ENCODE measurements at places on chromosomes 12 and 14.

DNA sequence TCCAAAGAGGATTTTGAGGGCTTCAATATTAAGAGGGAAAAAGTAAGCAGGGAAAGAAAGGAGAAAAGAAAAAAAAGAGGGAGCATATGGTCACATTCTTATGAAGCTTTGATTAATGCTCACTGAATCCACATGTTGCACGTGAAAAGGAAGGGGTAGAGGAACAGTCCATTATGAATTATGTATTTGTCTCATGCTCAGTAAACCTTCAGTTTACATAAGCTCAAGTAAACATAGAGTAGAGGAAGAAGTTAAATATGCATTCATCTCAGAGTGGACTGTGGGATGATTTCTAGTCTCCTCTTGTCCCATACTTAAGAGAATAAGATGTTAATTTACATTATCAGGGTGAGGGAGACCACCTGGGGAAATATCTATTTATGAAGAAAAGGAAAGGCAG lies 334.5 kb downstream of the IPO8 start:
- no peak for DNase-seq

DNA sequence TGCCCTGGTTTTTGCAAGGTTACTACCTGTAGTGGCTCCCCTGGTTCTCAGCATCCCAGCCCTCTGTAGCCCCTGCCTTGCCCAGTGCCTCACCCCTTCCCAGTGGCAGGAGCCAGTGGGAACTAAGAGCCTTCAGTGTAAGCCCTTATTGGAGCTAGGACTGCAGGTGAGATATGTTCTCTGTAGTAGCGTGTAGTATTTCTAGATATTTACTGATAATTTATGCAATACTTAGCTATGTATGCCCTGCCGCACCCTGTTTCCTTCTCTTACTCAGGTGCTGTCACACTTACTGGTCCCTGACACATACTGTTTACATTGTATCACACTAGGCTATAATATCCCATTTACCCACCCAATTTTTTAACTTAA lies 3.6 kb downstream of the BMAL2 start:
- no peak for DNase-seq

DNA sequence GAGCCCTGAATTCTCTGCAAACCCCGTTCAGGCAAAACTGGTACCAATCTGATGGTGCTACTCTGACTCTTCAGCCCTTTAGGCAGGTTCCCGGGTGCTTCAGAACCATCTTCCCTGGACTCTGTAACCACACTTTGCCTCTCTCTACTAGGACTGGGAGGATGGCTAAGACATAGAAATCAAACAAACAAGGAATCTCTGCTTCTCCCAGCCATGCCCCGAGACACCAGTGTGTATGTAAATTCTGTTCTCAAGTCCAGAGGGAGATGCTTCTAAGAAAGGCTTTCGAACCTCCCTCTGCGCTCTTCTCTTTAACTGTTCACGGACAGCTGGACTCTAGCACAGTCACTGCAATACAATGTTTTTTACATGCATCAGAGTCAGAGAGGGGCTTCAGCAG lies 1.9 kb upstream of the KCNK10 start:
- DNase-seq = no peak

DNA sequence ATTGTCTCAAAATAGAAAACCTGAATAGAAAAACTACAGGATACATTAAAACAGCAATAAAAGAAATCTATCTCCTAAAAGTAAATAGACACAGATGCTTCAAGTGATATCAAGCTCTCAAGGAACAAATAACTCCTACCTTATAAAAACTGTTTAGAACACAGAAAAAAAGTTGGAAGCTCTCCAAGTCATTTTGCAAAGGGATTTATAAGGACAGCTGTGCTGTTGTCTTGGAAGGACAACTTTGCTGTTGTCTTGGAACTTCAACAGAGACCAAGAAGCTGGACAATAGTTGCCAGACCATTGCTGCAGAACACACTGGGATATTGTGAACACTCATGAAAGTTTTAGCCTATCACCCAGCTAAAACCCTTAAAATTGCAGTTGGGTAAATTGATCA lies 780.7 kb downstream of the FLRT2 start:
- no peak for DNase-seq

DNA sequence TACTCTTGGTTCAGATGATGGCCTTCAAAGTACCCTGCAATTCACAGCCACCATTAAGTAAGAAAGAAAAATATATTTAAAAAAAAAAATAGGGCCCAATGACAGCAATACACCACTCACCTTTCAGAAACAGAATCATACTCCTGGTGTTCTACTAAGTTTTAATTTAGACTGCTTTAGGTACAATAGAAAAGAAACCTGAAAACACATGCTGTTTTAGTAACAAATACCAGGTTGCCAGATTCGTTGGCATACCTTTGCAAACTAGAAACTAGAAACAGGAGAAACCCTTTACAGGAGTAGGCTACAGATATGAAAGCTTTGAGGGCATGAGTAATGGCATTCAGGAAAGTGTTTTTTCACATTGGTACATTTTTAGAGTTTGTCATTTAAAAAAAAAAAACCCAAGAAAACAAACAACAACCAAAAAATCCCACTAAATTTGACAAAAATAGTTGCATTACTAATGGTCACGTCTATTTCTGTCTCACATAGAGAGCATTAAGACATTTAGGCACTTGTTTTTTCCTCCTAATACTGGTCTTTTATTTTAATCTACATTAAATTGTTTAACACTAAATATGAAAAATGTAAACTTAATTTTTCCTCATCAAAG lies 4.0 kb downstream of the SIX1 start:
- no peak for DNase-seq

DNA sequence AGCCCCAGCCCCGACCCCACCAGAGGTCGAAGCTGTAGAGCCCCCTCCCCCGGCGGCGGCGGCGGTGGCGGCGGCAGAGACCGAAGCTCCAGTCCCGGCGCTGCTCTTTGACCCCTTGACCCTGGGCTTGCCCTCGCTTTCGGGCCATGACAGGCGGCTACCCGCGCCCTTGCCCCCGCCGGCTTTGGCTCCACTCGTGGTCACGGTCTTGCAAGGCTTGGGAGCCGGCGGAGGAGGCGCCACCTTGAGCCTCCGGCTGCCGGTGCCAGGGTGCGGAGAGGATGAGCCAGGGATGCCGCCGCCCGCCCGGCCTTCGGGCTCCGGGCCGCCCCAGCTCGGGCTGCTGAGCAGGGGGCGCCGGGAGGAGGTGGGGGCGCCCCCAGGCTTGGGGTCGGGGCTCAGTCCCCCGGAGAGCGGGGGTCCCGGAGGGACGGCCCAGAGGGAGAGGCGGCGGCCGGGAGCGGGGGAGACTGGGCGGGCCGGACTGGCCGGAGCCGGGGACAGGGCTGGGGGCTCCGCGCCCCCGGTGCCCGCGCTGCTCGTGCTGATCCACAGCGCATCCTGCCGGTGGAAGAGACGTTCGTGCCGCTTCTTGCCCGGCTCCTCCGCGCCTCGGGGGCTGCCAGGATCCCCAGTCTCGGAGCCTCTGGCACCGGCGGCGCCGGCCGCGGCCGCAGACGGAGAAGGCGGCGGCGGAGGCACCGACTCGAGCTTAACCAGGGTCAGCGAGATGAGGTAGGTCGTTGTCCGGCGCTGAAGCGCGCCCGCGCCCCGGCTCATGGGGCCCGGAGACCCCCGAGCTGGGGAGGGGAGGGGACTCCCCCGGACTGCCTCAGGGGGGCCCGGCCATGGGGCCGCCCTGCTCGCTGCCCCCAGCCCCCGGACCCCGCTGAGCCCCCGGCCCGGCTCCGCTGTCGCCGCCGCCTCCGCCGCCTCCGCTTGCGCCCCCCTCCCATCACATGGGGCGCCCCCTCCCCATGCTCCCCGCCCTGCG lies 778 bp downstream of the AGAP2 start:
- DNase-seq = no peak

DNA sequence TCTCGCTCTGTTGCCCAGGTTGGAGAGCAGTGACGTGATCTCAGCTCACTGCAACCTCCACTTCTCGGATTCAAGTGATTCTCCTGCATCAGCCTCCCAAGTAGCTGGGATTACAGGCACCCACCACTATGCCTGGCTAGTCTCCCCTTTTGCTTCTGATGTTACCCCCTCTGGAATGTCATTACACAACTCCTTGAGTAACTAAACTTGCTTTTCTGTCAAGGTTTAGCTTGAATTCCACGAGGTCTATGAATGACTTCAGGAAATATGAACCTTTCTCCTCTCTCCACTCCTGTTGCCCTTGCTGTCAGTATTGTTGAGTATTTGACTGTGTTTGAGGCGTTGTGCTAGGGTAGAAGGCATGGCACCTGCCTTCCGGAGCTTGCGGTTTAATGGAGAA lies 16.8 kb upstream of the RTRAF start:
- no peak for DNase-seq

DNA sequence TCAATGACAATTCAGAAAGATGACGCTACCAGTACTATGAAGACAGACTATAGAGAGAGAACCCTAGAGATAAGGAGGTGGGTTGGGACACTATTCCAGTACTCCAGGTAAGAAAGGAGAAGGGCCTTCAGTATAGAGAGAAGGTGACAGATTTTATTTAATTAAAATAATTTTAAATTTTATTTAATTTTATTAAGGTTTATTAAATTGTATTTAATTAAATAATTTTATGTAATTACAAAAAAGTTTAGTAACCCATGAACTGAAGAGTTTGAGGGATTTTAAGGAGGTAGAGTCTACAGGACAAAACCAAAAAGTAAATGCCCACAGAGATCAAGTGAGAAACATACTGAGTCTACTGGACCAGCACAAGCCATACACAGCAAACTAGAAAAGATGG lies 20.3 kb downstream of the TMED10 start:
- DNase-seq = no peak

GRCh38 chr14:30419037-30419436 lies 139.9 kb upstream of the G2E3 start:
- no peak for DNase-seq

- DNase-seq = no peak
Observed at GRCh38 chr14:101074196-101075024, 170.9 kb upstream of the RTL1 start.

- peak; percentile 32 for DNase-seq
Observed at GRCh38 chr14:81453166-81453766, 53.1 kb upstream of the STON2 start.

- DNase-seq = no peak
Observed at GRCh38 chr12:53862206-53862605, 76.4 kb upstream of the HOXC13 start.

DNA sequence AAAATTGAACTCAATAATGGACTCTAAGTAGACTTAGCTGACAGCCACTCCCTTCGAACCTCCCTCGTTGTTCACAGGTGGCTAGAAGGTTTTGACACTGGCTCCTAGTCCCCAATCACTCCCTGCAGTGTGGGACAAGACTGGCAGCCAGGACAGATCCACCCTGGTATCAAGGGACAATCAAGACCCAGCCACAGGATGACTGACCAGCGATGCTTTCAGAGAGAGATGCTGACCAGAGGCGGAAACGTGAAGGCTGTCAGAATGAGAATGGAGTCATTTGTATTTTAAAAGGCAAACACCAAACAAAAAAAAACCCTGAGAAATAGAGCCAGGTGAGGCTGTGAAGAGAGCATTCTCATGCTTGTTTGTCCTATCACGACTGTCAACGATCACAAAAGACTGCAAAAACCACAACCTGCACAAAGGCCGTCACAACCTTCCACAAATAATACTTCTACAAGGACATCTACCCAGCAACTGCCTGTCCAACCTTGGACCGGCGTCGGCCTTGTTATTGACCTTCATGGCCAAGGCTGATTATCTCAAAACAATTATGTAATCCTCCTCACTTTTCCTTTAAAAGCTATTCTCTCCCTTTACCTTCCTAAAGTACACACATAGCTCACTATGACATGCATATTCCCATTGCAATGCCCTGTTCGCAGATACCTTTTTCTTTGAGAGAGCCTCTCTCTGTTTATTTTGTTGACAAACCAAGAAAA lies 13.2 kb downstream of the EIF5 start:
- no peak for DNase-seq

- DNase-seq = no peak
Observed at GRCh38 chr14:75926431-75927115, 55.2 kb downstream of the TGFB3 start.

GRCh38 chr14:54435500-54435981 lies 5.6 kb downstream of the CNIH1 start:
- no peak for DNase-seq

GRCh38 chr12:65607401-65607841 lies 216.9 kb upstream of the HMGA2 start:
- no peak for DNase-seq

GRCh38 chr14:53368711-53369201 lies 215.6 kb upstream of the DDHD1 start:
- DNase-seq = no peak

- DNase-seq = no peak
Observed at GRCh38 chr14:64871344-64871743, 8.4 kb downstream of the SPTB start.

DNA sequence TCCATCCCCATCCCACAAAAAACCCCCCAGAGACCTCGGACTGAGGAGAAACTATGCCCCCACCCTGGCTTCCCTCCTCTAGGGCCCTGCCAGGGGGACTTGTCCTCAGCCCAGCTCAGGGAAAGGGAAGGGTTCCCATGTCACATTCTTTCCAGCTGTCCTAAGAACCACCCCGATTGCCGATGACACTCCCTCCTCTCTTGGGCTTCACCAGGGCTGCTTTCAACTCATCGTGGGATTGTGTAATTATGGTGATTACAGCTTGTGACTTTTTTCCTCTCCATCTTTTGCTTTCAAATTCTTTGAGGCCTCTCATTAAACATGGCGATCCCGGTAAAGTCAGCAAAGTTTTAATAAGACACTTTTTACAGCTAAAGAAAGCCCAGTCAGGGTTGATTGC lies 344.0 kb downstream of the DPF3 start:
- no peak for DNase-seq

- no peak for DNase-seq
Observed at GRCh38 chr14:35689000-35689460, 120.1 kb downstream of the RALGAPA1 start.

GRCh38 chr14:66444271-66444927 lies 41.8 kb upstream of the CCDC196 start:
- DNase-seq = no peak

DNA sequence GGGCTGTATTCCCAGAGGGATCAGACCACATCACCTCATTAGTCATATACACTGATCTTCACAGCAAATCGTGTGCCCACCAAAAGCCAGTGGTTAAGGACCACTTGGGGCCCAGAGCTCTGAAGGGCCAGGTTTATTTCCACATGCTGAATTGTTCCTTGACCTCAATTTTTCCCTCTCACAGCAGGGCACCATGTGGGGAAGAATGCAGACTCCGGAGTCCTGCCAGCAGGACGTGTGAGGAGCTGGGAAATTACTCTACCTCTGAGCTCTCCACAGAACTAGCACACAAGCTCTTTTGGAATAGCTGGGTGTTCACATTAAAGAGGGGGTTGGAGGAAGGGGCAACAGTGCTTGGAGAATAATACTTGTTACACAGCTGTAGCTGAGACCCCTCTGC lies 57.6 kb upstream of the SEL1L start:
- no peak for DNase-seq

GRCh38 chr12:117313926-117314325 lies 47.5 kb downstream of the NOS1 start:
- no peak for DNase-seq

GRCh38 chr14:86168371-86168770 lies 638.4 kb downstream of the FLRT2 start:
- no peak for DNase-seq
